ENCODE measurements at places on chromosomes 3 and 15.

DNA sequence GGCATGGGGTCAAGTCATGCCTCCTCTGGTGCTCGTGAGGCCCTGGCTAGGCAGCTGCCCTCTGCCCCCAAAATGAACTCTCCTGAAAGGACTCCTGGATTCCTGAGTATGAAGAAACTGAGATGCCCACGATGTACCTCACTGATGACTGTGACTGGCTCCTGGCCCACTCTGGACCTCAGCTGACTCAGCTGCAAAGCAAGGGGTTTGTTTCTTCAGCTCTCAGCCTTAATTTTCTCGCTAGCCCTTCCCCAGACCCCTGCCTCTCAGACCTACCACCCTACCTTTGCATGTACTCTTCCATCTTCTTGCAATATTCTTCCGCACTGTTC is 5.2 kb upstream of the GNAI2 start:
- DNase-seq, result no peak

- peak; percentile 92 for DNase-seq
Observed at GRCh38 chr15:60592371-60593169, 113.6 kb upstream of the ICE2 start.

DNA sequence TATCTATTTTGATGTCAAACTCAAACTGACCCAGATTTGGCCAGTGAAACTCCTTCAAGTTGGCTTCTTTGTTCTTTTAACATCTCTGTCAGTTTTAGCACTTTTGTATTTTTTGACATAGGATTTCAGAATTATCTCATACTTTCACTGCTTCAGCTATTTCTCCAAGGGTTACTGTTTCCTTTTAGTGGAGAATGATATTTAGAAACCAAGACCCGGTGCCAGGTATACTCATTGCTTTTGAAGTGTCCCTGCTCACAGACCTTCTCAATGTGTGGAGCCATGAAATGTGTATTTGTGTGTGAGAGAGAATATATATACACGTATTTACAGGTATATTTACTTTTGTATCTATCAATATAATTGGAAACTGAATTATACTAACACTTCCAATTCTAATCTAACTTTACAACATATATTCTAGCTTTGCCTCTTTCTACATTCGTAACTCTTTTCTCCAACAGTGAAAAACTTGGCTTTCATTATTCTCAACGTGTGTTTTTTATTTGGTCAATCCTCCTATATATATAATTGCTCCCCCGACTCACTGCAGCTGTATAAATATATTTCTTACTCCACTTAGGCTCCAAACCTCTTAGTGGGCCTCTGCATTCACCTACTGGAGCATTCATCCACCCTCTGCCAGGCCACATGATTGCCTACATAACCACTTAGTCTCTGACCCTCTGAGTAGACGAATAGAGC is 54.0 kb downstream of the OTOL1 start:
- DNase-seq, result no peak

- no peak for DNase-seq
Observed at GRCh38 chr3:45198264-45199260, 27.5 kb downstream of the TMEM158 start.

DNA sequence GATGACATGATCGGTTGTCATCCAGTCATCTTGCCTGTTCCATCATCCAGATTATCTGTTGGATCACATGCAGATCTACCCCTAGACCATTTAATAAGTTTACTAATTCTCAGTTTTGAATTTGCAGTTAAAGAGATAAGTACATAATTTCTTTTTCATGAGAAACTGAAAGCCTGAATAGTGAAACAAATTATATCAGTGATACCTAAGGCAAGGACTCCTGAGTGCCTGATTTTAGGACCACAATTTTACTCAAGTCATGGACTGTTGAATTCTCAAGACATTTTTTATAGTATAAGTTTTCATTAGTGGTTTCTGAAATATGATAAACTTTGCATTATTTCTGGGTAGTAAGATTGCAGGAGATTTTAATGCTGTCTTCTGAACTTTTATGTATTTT is 13.2 kb downstream of the SIDT1 start:
- DNase-seq, result no peak

DNA sequence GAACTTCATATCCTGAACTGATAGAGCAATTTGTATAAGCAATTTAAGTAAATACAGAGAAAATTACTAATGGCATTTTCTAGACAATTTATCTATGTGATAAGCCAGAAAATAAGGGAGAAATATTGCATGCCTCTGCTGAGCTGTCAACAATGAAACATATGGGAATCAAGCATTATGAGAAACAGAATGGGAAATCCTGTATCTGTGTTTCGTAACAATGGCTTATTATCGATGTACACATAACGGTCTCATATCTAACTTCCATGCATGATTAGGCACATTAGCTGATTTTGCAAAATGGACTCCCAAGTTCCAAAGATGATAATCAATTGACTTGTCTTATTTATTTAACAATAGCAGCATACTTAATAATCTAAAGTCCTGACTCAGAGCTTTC is 30.4 kb upstream of the KCNMB2 start:
- no peak for DNase-seq

DNA sequence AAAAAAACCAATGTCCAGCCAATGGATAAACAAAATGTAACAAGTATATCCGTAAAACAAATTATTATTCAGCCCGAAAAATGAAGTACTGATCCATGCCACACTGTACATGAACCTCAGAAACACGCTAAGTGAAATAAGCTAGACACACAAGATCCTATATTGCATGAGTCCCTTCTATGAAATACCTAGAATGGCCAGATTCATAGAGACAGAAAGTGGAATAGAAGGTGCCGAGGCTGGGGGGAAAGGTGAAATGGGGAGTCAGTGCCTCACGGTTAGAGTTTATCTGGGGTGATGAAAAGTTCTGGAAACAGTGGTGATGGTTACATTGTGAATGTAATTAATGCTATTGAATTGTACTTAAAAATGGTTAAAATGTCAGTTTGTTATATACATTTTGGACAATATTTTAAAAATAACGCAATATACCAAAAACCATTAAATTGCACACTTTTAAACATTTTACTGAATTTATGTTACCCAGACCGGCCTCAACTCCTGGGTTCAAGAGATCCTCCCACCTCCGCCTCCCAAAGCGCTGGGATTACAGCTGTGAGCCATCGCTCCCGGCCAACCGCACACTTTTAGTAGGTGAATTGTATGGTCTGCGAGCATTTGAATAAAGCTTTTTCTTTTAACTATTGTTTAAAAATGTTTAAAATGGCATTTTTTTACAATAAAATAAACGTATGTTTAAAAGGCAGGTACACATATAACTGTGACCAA is 2.1 kb downstream of the RNF168 start:
- no peak for DNase-seq

DNA sequence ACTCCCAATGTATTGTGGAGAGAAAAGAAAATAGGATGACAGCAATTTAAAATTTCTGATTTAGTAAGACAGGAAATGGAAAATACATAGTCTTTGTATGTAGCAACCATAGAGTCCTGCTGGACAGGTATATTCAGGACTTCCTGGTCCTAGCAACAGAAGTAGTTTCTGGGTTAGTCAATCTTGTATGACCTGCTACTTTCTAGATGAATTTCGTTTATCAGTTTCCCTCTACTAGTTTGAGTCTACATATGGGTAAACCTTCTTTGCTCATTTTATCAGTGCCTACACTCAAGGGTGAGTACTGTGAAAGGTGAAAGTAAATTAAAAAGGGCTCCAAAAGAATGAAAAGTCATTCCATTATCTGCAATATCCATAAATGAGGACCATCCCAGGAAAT is 309.8 kb downstream of the UNC13C start:
- DNase-seq, result no peak

DNA sequence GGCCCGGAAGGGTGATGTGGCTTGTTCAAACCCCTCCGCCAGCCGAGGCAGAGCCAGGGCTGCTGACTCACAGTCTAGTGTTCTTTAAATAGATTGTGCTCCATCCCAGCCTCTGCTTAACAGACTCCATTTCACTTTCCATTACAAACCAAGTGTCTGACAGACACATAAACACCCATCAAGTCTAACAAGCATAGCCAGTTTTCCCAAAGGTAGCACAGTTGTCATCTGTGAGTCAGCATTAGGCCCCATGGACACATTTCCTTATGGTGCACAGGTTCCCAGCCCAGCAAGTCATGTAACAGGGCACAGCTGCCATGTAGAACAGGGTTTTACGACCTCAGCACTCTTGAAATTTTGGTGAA is 109.9 kb upstream of the RAP2B start:
- DNase-seq, result no peak

- DNase-seq, result no peak
Observed at GRCh38 chr15:78046796-78047341, 30.6 kb downstream of the TBC1D2B start.

GRCh38 chr15:85764649-85765277 is 30.0 kb downstream of the KLHL25 start:
- DNase-seq, result no peak

DNA sequence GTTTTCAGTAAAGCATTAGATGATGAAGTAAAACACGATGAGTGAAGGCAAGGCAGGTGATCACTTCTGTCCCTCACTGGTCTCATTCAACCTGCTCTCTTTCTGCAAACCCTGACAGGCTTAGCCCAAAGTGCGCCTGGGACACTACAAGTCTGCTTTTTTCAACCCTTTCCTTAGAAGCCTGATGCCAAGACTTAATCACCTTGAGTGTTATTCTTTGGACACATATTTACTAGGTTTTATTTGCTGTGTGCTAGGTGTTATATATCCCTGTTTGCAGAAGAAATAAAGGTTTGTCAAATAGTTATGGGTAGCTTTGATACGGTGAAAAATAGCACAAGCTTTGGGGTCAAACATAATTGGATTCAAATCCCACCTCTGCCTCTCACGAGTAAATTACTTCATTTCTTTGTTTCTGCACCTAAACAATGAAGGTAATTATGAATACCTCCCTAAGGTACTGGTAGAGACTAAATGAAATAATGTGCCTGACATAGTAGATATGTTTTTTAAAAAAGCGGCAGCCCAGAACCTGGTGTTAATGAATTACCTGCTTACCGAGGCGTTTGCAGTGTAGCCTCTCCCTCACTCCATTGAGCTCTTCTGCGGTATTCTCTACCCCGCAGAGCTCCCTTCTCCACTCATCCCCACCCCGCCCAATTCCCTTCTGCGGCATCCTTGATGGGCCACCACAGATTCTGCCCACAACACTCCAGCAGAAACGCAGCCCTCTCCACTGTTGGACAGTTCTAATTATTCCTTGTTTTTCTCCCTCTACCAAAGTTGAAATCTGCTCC is 269.0 kb upstream of the TPM1 start:
- DNase-seq, result no peak

- peak; percentile 78 for DNase-seq
Observed at GRCh38 chr3:16884084-16884747, 539 bp upstream of the PLCL2 start.

GRCh38 chr15:89874926-89875564 is 18.7 kb downstream of the AP3S2 start:
- peak; percentile 88 for DNase-seq

DNA sequence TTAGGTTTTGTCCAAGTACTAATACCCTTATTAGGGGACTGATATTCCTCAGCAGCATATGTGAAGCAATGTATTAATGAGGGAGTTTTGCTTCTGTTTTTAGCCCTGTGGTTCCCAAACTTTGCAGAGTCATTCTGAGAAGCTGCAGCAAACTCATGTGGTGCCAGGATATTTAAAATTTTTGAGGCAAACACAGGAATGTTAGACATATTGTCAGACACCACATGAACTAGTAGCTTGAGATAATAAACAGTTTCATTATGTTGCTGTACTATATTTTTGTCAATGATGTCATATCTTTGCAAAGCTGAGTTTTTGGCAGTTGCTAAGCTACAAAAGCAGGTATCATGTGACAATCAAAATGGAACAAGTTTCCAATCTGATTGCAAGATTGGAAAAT is 36.6 kb downstream of the ATP6V1A start:
- DNase-seq, result no peak

GRCh38 chr3:52277071-52277964 is 1.1 kb downstream of the WDR82 start:
- DNase-seq, result peak; percentile 81

DNA sequence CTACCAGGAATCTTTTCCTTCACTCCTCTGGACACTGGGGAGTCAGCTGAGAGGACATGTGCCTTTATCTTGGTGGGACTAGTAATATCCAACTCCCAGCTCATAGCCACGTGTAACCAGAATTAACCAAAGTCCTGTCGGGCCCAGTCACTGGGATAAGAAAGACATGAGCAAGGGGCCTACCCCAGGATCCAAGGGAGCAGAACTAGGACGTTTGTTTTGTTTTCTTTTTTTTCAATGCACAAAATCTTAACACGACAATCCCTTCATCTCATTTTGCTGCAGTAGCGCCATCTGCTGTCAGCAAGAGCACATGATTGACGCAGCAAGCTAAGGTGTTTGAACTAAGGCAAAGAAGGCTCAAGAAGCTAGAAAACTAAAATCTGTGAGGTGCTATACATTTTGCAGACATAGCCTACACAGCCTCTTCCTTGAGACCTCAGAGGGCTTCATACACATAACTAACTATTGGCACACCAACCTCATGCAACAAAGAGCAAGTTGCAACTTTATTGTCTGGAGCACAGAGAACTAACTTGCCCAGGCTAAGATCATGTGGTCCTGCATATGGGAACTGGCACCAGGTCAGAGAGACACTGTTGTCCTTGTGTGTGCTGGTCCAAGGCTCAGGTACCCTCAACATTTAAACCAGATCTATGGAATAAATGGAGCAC is 43.6 kb downstream of the RLBP1 start:
- peak; percentile 82 for DNase-seq

- DNase-seq, result no peak
Observed at GRCh38 chr3:52882377-52882776, 15.0 kb downstream of the STIMATE start.

- DNase-seq, result no peak
Observed at GRCh38 chr3:195859846-195860411, 48.2 kb upstream of the MUC4 start.

DNA sequence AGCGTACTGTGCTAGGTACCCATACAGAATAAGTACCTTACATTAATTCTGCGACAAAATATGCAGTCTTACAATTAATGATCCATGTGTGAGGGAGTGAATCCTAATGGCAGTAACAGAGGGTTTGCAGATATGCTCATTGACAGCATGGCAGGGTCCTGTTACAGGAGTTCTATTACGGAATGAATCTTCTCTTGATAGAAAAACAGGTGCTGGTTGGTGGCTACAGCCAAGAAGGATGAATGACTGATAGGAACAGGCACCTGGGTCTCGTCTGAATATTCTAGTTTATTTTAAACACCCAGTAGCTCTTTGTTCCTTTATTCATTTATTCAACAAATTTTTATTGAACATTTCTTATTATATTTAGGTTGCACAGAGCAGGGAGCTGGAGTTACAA is 22.8 kb downstream of the PGBD4 start:
- no peak for DNase-seq
